ENCODE measurements at places on chromosomes 2 and 18.
A peak's percentile ranks its signal among the peaks of the same experiment; 100 is the strongest.

GRCh38 chr2:192932376-192932775, 737.6 kb upstream of the TMEFF2 start:
- no peak overlapping the region for H3K4me3 ChIP-seq
- DNase-seq = no peak

GRCh38 chr2:149463328-149464002, 124.1 kb downstream of the MMADHC start:
- no peak overlapping the region for H3K27ac ChIP-seq
- H3K4me3 ChIP-seq = no peak overlapping the region
- H3K36me3 ChIP-seq = no peaks in the 10 kb centered on the region
- DNase-seq = no peak
- H3K27me3 ChIP-seq = no peaks in the 10 kb centered on the region

DNA sequence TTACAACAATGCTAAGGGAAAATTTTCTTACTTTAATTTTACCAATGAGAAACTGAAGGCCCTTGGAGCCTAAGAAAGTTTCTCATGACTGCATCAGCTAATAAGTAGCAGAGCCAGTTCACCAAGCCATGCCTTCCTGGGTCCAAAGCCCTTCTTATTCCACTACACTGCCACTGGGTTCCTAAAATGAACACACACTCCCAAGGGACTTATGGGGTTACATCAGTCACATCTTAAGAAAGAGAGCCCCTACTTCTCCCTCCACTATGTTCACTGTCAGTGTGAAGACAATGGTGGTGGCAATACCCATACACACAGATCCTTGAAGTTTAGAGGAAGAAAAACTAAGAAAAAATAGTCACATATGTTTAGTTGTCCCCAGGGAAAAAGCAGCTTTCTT, 20.6 kb downstream of the MBD2 start:
- H3K27ac ChIP-seq = no peak overlapping the region
- H3K4me3 ChIP-seq = no peak overlapping the region
- H3K27me3 ChIP-seq = no peaks in the 10 kb centered on the region
- no peak for DNase-seq

DNA sequence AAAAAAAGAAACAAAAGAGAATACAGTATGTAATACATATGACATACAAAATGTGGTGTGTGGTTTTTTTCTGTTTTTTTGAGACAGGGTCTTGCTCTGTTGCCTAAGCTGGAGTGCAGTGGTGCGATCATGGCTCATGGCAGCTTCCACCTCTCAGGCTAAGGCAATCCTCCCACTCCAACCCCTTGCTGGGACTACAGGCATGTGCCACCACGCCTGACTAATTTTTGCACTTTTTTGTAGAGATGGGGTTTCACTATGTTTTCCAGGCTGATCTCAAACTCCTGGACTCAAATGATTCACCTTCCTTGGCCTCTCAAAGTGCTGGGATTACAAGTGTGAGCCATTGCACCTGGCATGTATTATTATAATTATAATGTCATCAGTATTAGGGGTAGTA, 38.9 kb downstream of the DHX57 start:
- no peaks in the 10 kb centered on the region for H3K27me3 ChIP-seq
- H3K4me1 ChIP-seq = peaks cover 3% of the 10 kb centered on the region
- no peak for DNase-seq
- H3K36me3 ChIP-seq = peaks cover 10% of the 10 kb centered on the region
- no peak overlapping the region for H3K4me3 ChIP-seq

GRCh38 chr2:120476141-120476540, 130.2 kb downstream of the INHBB start:
- no peaks in the 10 kb centered on the region for H3K4me1 ChIP-seq
- no peak overlapping the region for H3K4me3 ChIP-seq
- H3K27ac ChIP-seq = no peak overlapping the region
- no peaks in the 10 kb centered on the region for H3K36me3 ChIP-seq
- no peak for DNase-seq
- H3K27me3 ChIP-seq = peaks cover 5% of the 10 kb centered on the region

GRCh38 chr2:43676322-43677050, at the start of gene C1GALT1C1L:
TSS of gene C1GALT1C1L (minus strand) at chr2:43676429. CDS start at chr2:43676322, 107 bp downstream.
- H3K4me1 ChIP-seq = no peaks in the 10 kb centered on the region
- peak within 1 kb of the TSS; percentile 18 for H3K4me3 ChIP-seq

GRCh38 chr2:207385903-207386302, 143.9 kb upstream of the CREB1 start:
- no peak overlapping the region for H3K27ac ChIP-seq
- H3K4me1 ChIP-seq = no peaks in the 10 kb centered on the region

- no peak for DNase-seq
- H3K36me3 ChIP-seq = no peaks in the 10 kb centered on the region
- no peaks in the 10 kb centered on the region for H3K4me1 ChIP-seq
- H3K27ac ChIP-seq = no peak overlapping the region
- no peaks in the 10 kb centered on the region for H3K27me3 ChIP-seq
- no peak overlapping the region for H3K4me3 ChIP-seq
Measured at GRCh38 chr2:79832511-79833234, 319.8 kb downstream of the CTNNA2 start.
